Pancreas (tissue), 10 donors: ENCODE measurements at places on chromosomes 2 and 18.

- no peak for DNase-seq
Measured at GRCh38 chr2:160460333-160460731, 33.3 kb downstream of the RBMS1 start.

- DNase-seq = no peak
Measured at GRCh38 chr2:217337771-217338170, 477.9 kb upstream of the TNP1 start.

GRCh38 chr2:12066986-12067385 is 320.6 kb downstream of the LPIN1 start:
- DNase-seq = no peak

DNA sequence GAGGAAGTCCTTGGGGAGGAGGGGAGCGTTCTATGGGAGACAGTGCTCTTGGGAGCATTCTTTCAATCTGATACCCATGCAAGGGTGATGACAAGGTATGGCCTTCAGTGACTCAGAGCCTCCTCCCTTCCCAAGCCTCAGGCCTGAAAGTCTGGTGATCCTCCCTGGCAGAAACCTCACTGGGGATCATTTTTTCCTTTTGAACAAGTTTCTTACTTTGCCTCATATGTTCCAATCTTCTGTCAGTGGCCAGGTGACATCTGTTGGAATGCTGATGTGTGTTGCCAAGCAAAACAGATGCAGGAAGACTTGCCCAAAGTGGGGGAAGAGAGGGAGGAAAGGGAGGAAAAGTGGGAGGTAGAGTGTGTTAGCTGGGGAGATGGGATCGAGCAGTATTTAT is 224.8 kb downstream of the NEDD4L start:
- DNase-seq = peak; percentile 41

- no peak for DNase-seq
Measured at GRCh38 chr2:117856415-117857210, 42.1 kb downstream of the DDX18 start.

- no peak for DNase-seq
Measured at GRCh38 chr2:158923180-158923594, 45.3 kb upstream of the TANC1 start.

GRCh38 chr2:238685713-238686112 is 162.2 kb upstream of the TWIST2 start:
- no peak for DNase-seq

DNA sequence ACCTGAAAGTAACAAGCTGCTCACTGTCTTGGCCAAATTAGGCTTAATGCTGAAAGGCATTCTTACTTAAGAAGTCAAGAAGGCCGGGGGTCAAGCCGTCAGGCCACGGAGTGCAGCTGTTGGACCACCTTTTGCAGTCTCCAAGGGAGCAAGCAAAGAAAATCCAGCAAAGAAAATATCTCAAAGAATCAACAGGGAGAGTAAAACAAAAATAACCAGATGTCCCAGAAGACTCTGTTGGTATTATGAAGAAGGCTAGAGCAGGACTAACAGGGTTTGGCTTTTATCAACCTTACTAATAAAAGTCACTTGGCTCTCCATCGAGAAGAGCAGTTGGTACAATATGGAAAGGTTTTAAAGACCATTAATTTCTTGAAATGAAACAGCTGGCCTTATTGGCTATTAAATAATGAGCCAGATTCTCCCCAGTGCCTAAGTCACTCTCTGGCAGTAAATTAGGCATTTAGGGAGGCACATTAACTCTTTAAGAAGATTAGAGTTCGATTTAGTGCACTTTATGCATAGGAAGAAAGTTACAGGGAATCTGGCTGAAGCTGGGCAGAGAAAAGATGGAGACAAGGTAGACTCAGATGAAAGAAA is 110.8 kb upstream of the NRP2 start:
- no peak for DNase-seq

GRCh38 chr2:221911321-221911720 is 339.2 kb upstream of the EPHA4 start:
- no peak for DNase-seq

DNA sequence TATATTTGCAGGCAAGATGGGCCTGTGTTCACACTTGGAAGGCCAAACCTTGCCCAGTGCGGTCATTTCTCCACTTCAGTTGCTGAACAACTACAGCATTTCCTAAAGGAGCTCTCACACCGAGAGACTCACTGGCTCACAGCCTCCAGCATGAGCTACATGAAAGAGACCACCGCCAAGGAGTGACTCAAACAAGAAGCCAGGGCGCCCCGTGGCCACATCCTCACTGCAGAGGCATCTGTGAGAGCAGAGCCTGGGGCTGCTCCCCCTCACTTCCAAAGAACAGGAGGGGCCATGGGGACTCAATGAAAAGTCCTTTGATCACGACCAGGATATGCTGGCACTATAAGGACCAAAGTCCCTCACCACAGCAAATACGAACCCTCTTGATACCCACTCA is 50.0 kb downstream of the TMEM163 start:
- DNase-seq = no peak
